NCI-H146 (cell line): ENCODE measurements at places on chromosomes 16 and 17.

- no peak for DNase-seq
These were observed 125.2 kb downstream of the ZFHX3 start for GRCh38 chr16:72922714-72923113.

GRCh38 chr17:40352779-40353394 lies 11.7 kb downstream of the GJD3 start:
- no peak for DNase-seq

GRCh38 chr17:42133461-42134041 lies 10.9 kb downstream of the HSPB9 start:
- DNase-seq: peak; percentile 25

GRCh38 chr16:60413969-60414368 lies 1622.3 kb downstream of the CDH8 start:
- DNase-seq: no peak

GRCh38 chr17:12665263-12666210 lies at the start of gene MYOCD:
MYOCD (plus strand) TSS chr17:12665890; CDS start chr17:12666189, 299 bp downstream.
- DNase-seq: no peak
